Neural progenitor cell (in vitro differentiated cells): ENCODE measurements at places on chromosomes 7 and 10.

- no peak overlapping the region for H3K4me3 ChIP-seq
- no peak overlapping the region for H3K27ac ChIP-seq
Measured at GRCh38 chr10:34994565-34995142, 95.5 kb downstream of the CUL2 start.

DNA sequence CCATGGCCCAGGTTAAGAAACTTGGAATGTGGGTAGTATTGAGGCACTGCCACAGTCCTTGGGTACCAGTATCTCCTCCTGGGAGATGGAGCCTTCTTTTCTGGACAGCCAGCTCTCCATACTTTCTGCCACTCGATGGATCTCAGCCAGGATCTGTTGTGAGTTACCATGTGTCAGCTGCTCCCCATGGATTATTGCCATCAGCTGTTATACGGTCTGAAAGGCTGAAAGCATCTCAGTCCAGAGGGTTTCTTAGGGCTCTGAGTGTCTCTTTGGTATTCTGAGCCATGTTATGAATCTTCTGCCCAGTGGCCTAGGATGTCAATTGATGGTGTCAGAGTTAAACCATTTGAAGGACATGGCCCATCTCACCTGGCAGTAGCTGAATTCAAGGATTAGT is 197.5 kb downstream of the C7orf25 start:
- H3K36me3 ChIP-seq = no peaks in the 10 kb centered on the region
- no peak overlapping the region for H3K27ac ChIP-seq
- DNase-seq = no peak
- H3K4me3 ChIP-seq = no peak overlapping the region
- no peaks in the 10 kb centered on the region for H3K27me3 ChIP-seq

GRCh38 chr10:22319980-22320558 is 830 bp upstream of the BMI1 start:
- no peak overlapping the region for H3K27ac ChIP-seq
- H3K36me3 ChIP-seq = no peaks in the 10 kb centered on the region
- H3K4me1 ChIP-seq = peaks cover 30% of the 10 kb centered on the region
- H3K4me3 ChIP-seq = peak overlapping the region; percentile 45
- peak; percentile 64 for DNase-seq
- H3K27me3 ChIP-seq = peaks cover 76% of the 10 kb centered on the region

DNA sequence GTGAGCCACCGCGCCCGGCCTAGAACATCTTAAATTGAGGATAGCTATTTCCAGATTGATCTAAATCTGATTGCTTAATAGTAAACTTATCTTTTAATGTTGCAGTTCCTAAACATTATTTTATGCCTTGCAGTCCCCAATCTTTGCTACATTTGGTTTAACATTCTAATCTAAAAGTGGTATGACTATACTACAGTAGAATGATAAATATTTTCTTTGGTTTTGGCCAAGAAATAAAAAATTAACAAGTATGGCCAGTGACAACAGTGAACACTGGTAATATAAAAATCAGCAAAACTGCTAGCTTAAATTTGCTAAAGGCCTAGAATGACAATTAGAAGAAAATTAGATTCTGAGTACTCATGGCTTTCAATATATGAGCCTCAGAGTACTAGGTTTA is 73.5 kb downstream of the CDK6 start:
- H3K4me1 ChIP-seq = peaks cover 30% of the 10 kb centered on the region
- no peaks in the 10 kb centered on the region for H3K27me3 ChIP-seq
- DNase-seq = no peak
- H3K36me3 ChIP-seq = no peaks in the 10 kb centered on the region

DNA sequence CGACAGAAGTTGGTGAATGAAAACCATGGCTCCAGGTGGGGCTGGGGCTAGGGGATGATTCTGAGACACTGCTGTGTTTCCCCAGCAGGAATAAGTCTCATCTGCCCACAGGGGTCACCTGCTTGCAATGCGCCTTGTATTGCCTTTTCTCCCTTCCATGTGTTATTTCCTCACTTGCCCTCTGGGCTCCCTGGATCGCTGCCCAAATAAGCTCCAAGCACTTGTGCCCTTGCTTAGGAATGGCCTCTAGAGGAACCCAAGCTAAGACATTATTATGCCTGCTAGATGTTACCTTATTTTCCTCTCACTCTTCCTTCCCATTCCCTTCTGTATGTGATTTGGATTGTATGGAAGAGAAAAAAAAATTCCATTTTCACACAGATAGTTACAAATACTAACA is 24.8 kb upstream of the PLPP4 start:
- no peaks in the 10 kb centered on the region for H3K27me3 ChIP-seq
- H3K4me1 ChIP-seq = no peaks in the 10 kb centered on the region
- DNase-seq = no peak
- H3K4me3 ChIP-seq = no peak overlapping the region
- H3K27ac ChIP-seq = no peak overlapping the region
- H3K36me3 ChIP-seq = no peaks in the 10 kb centered on the region

DNA sequence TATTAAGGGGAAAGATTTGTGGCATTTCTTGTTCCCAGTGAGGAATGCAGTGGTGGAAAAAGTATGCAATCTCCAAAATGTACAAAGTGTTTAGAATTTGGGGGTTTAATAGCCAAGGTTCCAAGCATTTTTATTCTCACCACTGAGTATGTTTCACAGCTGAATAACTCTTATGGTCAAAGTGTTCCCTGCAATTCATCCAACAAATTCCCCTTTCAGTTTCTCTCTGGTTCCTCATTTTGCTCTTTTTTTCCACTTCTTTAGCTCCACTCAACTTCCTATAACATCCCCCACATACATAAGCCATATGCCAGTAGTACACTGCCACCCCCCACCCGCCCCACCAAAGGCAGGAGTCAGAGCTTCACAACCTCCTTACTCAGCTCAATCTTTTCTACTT is 4.6 kb downstream of the HECW1 start:
- H3K4me3 ChIP-seq = no peak overlapping the region
- peaks cover 34% of the 10 kb centered on the region for H3K27me3 ChIP-seq
- peaks cover 11% of the 10 kb centered on the region for H3K4me1 ChIP-seq
- H3K36me3 ChIP-seq = no peaks in the 10 kb centered on the region
- H3K27ac ChIP-seq = no peak overlapping the region
- no peak for DNase-seq

DNA sequence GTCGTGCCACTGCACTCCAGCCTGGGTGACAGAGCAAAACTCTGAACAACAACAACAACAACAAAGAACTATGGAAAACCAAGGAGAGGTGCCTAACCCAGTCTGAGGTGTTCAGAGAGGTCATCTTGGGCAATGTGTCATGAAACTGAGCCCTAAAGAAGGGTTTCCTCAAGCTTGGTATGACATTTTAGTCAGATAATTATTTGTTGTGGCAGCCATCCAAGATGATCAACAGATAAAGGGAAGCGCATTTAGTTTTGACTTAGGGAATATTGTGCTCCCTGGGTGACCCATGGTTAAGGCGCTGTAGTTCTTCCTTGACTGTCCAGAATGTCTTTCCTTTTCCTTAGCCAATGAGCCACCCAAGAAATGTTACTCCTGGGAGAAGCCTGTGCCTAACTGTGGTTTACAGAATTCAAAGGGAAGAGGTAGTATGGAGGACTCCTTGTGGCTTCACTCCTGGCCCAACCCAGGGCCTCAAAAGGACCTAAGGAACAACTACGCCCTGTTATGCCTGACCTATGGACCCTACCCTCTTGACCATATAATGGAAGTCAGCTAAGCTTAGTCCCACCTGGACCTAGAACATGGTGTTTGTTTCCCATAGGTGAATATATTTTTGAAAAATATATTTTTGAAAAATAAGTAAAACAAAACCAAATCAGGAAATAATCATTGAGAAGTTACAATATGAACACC is 42.4 kb downstream of the TPST1 start:
- no peak for DNase-seq
- peak overlapping the region; percentile 31 for H3K27ac ChIP-seq
- H3K4me3 ChIP-seq = no peak overlapping the region
- H3K36me3 ChIP-seq = no peaks in the 10 kb centered on the region
- peaks cover 6% of the 10 kb centered on the region for H3K4me1 ChIP-seq

GRCh38 chr10:114518401-114519305 is 114.4 kb upstream of the AFAP1L2 start:
- H3K4me3 ChIP-seq = no peak overlapping the region
- DNase-seq = no peak
- peaks cover 70% of the 10 kb centered on the region for H3K4me1 ChIP-seq

- no peak overlapping the region for H3K4me3 ChIP-seq
- H3K27ac ChIP-seq = no peak overlapping the region
Measured at GRCh38 chr7:149820622-149821190, 17.5 kb upstream of the ZNF862 start.

- no peaks in the 10 kb centered on the region for H3K27me3 ChIP-seq
- H3K27ac ChIP-seq = no peak overlapping the region
- no peaks in the 10 kb centered on the region for H3K36me3 ChIP-seq
- H3K4me1 ChIP-seq = no peaks in the 10 kb centered on the region
Measured at GRCh38 chr10:17747883-17748550, 4.0 kb upstream of the TMEM236 start.

- H3K36me3 ChIP-seq = no peaks in the 10 kb centered on the region
- no peaks in the 10 kb centered on the region for H3K27me3 ChIP-seq
Measured at GRCh38 chr7:81514546-81514945, 255.3 kb downstream of the HGF start.

GRCh38 chr7:136168821-136169220 is 191.7 kb upstream of the MTPN start:
- no peak overlapping the region for H3K27ac ChIP-seq
- no peaks in the 10 kb centered on the region for H3K4me1 ChIP-seq
- no peaks in the 10 kb centered on the region for H3K27me3 ChIP-seq
- no peak for DNase-seq
- no peaks in the 10 kb centered on the region for H3K36me3 ChIP-seq
- H3K4me3 ChIP-seq = no peak overlapping the region

DNA sequence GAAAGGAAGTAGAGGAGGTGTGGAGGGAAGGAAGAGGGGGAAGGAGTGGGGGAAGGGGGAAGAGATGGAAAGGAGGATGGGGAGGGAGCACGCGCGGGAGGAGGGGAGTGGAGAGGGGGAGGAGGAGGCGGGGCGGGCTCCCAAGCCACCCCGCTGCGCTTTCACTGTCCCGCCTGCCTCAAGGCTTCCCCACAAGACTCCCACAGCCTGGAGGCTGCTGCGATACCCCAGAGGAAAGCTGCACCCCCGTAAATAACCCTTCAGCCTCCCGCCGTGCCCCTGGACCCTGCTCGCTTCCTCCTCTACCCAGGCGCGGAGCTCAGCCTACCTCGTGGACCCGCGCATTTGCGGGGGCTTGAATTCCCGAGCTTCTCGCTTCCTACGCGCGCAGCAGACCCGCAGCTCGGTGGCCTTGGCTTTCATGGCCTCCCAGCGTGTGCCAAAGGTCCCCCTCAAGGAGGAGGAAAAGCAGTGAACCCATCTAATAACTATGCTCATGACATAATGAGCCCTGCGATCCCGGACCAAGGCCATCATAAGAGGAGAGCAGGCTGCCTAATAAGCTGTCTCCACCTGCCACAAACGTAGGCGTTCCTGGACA is at the start of gene C10orf67:
Gene C10orf67 (minus strand): TSS at position 557 of the 601 bp plus-strand sequence. CDS start 23 bp downstream, at position 534.
- H3K36me3 ChIP-seq = no peaks in the 10 kb centered on the region
- H3K27me3 ChIP-seq = peaks cover 32% of the 10 kb centered on the region
- H3K4me1 ChIP-seq = peaks cover 5% of the 10 kb centered on the region
- H3K27ac ChIP-seq = no peak within 1 kb of the TSS
- peak within 1 kb of the TSS; percentile 78 for H3K4me3 ChIP-seq

DNA sequence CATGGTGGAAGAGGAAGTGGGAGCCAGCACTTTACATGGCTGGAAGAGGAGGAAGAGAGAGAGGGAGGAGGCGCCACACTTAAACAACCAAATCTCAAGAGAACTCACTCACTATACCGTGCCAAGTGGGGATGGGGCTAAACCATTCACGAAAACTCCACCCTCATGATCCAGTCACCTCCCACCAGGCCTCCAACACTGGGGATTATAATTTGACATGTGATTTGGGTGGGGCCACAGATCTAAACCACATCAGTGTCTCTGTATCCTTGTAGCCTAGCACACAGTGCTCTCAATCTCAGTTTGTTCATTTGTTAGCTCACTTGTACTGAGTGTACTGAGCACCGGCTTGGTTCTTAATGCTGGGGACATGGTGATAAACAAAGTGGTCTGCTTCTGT is 228.3 kb downstream of the BUB3 start:
- H3K27ac ChIP-seq = no peak overlapping the region
- H3K4me3 ChIP-seq = no peak overlapping the region
- H3K27me3 ChIP-seq = no peaks in the 10 kb centered on the region
- no peak for DNase-seq
